CD8-positive, alpha-beta memory T cell (primary cell): ENCODE measurements at places on chromosomes 13 and 19. TPM values are rescaled to one million over a fixed set of nuclear protein-coding genes. Genes with fewer than 3 reads are reported as not detected.

Gene GSK3A
- total RNA-seq, result 53.5 TPM

Gene POGLUT2
- total RNA-seq, result 15.8 TPM

Gene GNA15
- total RNA-seq, result 2.6 TPM

Gene ZNF229
- total RNA-seq, result 1.2 TPM

Gene ELOF1
- total RNA-seq, result 61.7 TPM

Gene SKA3
- total RNA-seq, result 33.3 TPM

Gene KL
- total RNA-seq, result 0.35 TPM

DNA sequence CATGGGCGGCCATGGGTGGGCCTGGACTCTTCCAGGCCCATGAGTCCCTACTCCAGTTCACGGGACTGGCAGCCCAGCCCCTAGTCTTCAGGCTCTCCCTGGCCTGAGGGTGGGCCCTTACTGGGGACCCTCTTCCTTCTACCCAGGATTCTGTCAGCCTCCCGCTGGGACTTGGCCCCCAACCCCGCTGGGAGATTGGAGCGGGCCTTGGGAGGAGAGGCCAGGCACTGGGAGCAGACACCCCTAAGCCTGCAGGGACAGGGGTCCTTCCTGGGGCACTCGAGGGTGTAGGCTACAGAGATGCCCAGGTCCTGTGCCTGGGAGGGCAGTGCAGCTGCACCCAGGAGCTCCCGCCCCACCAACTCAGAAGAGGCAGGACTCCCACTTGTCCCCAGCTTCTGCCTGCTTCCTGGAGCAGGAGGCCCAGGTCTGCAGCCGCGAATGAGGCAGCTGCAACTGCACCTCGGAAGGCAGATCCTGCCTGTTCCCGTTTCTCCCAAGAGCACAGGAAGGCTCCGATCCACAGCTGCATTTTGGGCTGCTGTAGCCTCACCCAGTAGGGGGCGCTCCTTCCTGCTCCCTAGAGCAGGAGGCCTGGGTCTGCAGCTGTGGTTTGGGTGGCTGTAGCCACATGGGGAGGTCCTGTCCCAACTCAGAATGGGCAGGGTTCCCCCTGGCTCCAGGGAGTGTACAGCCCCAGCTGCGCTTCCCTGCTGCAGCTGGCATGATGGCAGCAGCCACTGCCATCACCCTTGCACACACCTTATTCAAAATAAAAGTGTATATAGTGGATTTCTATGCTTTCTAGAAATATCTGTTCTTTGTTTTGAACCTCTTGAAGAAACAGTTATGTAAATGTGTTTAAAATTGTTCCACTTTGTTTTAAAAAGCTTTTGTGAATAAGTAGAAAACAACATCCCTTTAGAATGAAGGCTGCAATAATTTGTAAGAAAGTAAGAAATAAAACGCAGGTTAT lies 46.8 kb downstream of the TEX26 start:
- H3K27me3 ChIP-seq, result no peaks in the 10 kb centered on the region
- no peak overlapping the region for H3K4me3 ChIP-seq
- no peaks in the 10 kb centered on the region for H3K36me3 ChIP-seq

GRCh38 chr13:86976521-86977324 lies 694.4 kb upstream of the SLITRK5 start:
- no peak overlapping the region for H3K27ac ChIP-seq

- no peaks in the 10 kb centered on the region for H3K4me1 ChIP-seq
- H3K4me3 ChIP-seq, result no peak overlapping the region
- no peak overlapping the region for H3K27ac ChIP-seq
- no peaks in the 10 kb centered on the region for H3K36me3 ChIP-seq
- DNase-seq, result no peak
- no peaks in the 10 kb centered on the region for H3K27me3 ChIP-seq
Observed at GRCh38 chr19:31515931-31516330, 166.7 kb upstream of the TSHZ3 start.

DNA sequence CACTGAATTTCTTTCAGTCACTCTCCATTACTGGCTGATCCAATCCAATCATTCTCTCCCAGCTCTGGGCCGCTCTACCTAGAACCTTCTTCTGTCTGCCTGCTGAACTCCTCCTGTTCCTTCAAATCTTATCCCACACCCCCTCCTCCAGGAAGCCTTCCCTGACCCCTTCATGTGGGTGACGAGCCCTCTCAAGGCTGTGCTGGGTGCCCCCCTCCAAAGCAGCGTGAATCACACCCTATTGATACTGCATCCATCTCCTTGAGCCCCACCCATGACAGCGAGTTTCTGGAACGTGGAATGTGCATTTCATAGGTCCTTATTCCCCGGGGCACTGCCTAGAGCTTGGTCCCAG lies 3.2 kb downstream of the PIH1D1 start:
- H3K27me3 ChIP-seq, result no peaks in the 10 kb centered on the region
- no peak overlapping the region for H3K4me3 ChIP-seq
- no peak overlapping the region for H3K27ac ChIP-seq
- peaks cover 14% of the 10 kb centered on the region for H3K36me3 ChIP-seq

DNA sequence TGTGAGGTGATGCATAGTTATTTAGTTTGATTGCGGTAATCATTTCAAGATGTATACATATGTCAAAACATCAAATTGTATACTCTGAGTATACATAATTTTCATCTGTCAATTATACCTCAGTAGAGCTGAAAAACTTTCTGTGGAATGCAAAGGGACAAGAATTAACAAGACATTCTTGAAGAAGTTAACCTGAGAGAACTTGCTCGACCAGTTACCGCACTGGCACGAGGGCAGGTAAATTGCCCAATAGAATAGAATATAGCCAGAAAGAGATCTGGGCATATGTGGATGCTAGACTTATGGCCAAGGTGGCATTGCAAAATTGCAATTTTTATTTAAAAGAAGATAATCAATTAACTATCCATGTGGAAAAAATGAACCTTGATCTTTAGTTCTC lies 42.3 kb upstream of the GJB6 start:
- no peaks in the 10 kb centered on the region for H3K4me1 ChIP-seq
- H3K36me3 ChIP-seq, result no peaks in the 10 kb centered on the region
- H3K4me3 ChIP-seq, result no peak overlapping the region
- no peak overlapping the region for H3K27ac ChIP-seq
- DNase-seq, result no peak
- H3K27me3 ChIP-seq, result no peaks in the 10 kb centered on the region

DNA sequence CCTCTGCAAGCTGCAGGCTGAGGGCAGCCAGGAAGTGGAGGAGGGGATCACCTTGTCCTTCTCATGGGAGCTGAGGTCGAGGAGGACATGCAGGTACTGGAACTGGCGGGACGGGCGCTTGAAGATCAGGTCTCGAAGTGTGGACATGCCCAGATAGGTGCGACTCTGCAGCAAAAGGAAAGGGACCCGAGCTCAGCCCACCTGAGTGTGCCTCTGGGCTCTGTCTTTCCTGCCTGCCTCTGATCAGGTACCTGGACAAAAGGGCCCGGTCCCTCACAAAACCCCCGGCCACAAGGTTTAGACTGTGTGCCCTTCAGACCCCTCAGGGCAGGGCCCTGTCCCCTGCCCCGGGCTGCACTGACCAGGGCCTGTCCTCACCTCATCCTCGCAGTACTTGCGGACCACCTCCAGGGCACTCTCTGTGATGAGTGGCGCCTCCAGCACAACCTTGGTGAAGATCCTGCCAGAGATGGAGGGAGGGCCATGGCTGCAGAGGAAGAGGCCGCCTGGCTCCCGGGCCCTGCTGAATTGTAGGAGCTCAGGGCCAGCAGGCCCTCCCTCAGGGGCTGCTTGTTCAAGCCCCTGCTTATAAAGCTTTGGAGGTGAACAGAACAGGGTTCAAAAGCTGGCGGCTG lies 12.5 kb upstream of the RSPH6A start:
- peaks cover 41% of the 10 kb centered on the region for H3K36me3 ChIP-seq
- no peaks in the 10 kb centered on the region for H3K27me3 ChIP-seq
- DNase-seq, result no peak
- H3K27ac ChIP-seq, result no peak overlapping the region

DNA sequence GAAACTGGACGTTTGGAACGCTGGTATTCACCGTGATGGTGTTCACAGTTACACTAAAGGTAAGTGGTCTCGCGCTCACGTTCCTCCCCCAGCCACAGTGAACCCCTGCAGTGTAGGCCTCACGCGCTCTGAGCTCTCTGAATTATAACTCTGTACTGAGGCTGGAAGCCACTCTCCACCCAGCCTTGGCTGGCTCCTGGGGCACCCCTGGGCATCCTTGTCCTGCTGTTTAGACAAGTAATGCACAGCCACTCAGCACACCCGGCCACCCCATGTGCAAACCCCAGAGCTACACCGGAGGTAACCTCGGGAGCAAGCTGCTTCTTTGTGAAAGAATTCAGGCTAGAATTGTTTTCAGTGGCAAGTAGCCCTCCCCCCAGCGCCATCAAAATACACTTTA lies 97.3 kb upstream of the MCF2L start:
- no peak overlapping the region for H3K27ac ChIP-seq
- H3K4me3 ChIP-seq, result no peak overlapping the region
- peaks cover 22% of the 10 kb centered on the region for H3K4me1 ChIP-seq
- H3K36me3 ChIP-seq, result no peaks in the 10 kb centered on the region

DNA sequence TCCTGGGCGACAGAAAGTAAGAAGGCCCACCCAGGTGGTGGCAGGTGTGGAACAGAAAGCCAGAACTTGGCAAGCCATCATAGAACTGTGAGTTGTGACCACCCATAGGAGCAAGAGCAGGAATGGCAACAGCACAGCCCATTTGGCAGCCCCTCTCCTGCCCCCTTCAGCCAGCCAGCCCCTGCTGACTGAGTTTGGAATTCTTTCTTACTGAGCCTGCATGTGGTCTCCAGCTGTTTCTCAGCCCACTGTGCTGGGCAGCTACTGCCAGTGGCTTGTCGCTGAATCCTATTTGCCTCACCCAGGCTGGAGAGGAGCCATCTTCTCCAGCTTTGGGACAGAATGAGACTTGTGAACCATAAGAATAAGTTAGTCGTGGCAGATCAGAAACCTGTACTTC lies 28.3 kb downstream of the CNMD start:
- no peaks in the 10 kb centered on the region for H3K4me1 ChIP-seq
- H3K27me3 ChIP-seq, result no peaks in the 10 kb centered on the region
- no peak for DNase-seq
- no peak overlapping the region for H3K4me3 ChIP-seq
- no peak overlapping the region for H3K27ac ChIP-seq

- no peak overlapping the region for H3K4me3 ChIP-seq
- no peak for DNase-seq
- H3K36me3 ChIP-seq, result no peaks in the 10 kb centered on the region
- H3K27ac ChIP-seq, result no peak overlapping the region
Observed at GRCh38 chr13:87042946-87043345, 628.2 kb upstream of the SLITRK5 start.

DNA sequence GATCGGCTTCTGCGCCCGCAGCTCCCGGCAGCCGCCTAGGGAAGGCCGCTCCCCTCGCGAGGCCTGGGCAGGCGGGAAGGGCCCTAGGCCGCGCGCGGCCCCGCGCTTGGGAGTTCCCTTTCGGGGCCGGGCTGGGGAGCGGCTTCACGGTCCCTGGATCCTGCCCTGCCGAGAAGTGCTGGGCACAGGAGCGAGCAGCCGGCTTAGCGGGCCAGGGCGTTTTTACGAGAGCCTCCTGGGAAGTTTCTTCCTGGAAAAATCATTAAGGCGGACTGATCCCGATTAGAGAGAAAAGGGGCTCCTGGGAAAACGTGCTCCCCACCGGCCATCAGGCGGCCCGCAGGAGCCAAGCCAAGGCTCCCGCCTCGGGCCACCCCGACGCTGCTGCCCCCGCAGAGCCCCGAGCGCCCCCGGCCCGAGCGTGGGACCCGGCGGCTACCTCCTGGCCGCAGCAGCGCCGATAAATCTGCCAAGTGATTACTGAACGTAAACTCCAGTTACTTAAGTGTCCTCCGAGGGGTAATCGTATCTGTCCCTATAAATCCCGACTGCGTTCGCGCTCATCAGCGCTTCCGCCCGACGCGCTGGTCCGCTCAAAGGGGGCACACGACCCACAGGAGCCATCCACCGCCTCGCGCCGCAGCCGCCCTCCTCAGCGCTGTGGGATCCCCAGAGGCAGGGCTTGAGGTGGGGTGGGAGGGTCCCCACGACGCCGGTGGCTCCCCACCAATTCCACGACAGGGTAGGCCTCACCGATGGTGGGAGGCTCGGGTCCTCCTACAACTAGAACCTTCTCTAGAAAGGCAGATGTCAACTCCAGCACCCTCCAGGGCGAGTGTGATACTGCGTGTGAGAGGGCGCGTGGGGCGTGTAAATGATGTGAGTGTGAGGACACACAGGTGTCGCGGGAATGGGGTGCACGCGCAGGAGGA lies 2.8 kb downstream of the ZIC5 start:
- H3K36me3 ChIP-seq, result no peaks in the 10 kb centered on the region
- no peak for DNase-seq
- H3K4me3 ChIP-seq, result no peak overlapping the region
- H3K27me3 ChIP-seq, result peaks cover 67% of the 10 kb centered on the region
- H3K4me1 ChIP-seq, result peaks cover 17% of the 10 kb centered on the region

DNA sequence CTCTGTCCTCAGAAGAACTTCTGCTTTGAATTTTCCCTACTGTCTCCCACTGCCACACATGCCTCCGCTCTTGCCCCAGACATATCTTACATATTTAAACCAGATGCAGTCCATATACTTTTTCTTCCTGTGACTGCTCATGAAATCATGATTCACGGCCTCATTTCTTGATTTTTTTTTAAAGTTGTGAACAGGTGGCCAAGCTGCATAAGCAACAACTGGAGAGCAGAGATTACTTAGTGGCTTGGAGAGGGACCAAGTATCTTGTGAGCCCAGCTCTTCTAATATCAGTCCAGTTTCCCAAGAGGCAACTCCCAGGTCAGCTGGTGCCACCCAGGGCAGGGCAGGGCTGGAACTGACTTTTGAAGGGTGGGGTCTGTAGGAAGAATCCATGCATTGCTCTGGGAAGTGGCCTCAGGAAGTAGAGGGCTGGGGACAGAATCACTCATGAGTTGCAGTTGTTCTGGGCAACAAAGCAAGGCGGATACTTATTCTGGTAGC lies 152.4 kb downstream of the LMO7 start:
- H3K27ac ChIP-seq, result no peak overlapping the region
- H3K36me3 ChIP-seq, result no peaks in the 10 kb centered on the region
- H3K27me3 ChIP-seq, result no peaks in the 10 kb centered on the region

DNA sequence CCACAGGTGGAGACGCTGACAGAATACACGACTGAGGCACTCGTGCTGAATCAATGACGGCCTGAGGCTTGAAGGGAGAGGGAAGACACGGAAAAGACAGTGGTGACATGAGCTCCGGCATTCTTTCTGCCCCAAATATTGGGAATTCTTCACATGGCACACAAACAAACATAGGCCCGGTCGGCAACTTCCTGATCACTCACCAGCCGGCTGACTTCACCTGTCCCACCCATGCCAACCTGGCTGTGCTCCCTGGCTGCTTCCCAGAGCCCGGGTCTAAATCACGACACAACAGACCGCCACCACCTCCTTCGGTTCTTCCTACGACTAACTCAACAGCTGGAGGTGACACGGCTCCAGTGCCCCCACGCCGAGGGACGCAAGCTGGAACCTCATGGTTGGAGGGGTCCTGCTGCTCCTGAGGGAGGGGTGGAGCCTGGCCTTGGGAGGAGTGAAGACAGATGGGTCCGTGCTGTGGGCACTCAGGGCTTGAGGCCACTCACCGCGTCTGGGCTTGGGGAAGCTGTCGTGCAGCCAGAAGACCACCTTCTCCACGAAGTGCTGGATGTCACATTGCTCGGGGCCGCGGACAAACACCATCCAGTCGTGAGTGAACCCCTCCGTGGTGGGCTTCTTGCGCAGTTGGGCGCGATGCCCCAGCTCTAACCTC lies 9.6 kb downstream of the MLLT1 start:
- no peaks in the 10 kb centered on the region for H3K4me1 ChIP-seq
- peaks cover 5% of the 10 kb centered on the region for H3K36me3 ChIP-seq
- H3K27me3 ChIP-seq, result no peaks in the 10 kb centered on the region
- H3K27ac ChIP-seq, result no peak overlapping the region
- H3K4me3 ChIP-seq, result no peak overlapping the region
